ENCODE measurements at places on chromosomes 6 and 20.

DNA sequence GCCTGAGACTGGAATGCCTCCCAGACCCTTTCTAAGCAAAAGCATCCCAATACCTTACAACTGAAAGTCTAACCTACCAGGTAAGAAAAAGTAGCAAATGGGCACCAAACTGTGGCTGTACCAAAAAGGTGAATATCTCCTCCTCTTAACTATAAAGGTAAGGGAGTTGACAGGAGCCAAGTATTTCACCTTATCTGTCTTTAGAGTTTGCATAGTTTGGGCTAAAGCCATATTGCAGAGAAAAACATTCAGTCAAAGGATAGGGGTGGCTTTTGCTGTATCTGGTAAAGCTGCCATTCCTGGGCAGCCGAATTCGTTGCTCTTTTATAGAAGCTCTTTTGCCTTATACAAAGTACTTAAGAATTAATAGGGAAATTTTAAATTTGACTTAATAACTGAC, 38.1 kb downstream of the PHF3 start:
- no peak for DNase-seq

DNA sequence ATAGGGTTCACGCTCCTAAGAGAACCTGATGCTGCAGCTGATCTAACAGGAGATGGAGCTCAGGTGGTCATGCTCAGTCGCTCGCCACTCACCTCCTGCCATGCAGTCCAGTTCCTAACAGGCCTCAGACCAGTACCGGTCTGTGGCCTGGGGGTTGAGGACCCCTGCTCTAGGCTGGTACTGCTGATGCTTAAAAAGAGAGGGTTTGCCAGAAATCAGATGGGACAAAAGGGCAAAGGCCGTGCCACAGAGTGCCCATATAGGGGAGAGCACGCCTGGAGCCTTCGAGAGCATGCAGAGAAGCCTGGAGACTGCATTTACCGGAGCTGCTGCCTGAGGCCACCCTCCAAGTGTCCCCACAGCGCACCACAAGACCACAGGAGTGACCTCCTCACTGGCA, 75.5 kb downstream of the PTPN1 start:
- DNase-seq = no peak

- no peak for DNase-seq
Observed at GRCh38 chr6:160789263-160790027, 87.4 kb downstream of the PLG start.

- DNase-seq = no peak
Observed at GRCh38 chr6:3697609-3698008, 53.9 kb downstream of the PXDC1 start.

DNA sequence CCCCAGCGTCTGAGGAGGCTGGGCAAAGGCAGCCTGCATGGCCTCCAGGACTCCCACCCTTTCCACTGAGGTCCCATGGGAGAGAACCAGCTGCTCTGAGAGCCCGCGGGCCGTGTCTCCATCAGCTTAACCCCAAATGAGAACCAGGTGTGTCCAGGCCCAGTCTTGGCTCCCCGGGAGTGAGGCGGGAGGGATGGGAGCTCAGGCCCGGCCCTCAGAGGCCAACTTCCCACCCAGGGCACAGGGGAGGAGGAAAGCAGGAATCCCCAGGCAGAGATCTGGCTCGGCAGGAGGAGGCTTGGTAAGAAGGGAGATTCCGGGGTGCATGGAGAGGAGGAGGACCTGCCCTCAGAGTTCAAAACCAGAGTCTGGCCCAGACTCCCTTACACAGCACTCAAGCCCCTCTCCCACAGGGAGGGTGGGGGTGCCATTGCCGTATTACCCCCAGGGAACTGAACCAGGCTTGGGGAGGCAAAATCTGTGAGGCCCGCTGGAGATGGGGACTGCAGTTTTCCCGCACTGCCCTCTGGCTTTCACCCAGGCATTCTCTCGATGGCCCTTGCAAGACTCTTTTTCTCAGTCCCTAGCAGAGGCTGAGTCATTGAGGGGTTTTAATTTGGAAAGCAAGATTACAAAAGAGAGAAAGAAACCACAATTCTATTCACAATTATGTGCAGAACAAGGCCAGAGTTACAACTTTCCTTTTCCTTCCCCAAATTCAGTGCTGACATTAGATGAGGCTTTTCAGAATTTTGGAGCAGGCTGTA, 17.1 kb downstream of the FOXF2 start:
- no peak for DNase-seq

- no peak for DNase-seq
Observed at GRCh38 chr20:50744143-50744792, 12.9 kb downstream of the PARD6B start.

DNA sequence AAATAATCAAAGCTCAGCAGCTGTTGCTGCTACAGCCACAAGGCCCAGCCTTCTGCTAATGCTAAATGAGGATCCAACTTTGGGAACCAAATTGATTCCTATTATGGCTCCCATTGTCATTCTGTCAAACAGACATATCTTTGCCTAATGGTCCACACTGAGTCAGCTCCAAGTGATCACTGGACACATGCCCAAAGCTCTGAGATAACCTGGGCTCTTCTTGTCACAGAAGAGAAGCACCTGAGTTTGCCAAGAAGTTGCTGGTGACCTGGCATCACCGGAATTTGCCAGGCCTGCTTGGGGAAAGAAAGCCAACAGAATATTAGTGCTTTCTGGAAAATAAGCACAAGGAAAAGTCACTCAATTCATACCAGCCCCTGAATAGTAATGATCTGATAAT, 5.8 kb downstream of the TNFRSF21 start:
- no peak for DNase-seq

DNA sequence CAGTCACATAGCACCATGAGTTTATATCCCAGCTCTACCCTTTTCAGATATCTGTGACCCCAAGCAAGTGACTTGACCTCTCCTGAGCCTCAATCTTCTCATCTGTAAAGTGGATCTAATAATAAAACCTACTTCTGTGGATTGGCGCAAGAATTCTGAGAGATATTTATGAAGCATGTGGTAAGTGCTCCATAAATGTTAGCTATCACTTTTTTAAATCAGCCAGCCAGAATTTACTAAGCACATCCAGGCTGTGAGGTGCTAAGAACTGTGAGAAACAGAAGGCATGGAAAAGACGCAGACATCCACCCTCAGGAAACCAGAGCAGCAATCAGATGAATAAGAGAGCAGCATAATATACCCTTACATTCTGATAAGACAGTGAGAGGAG, 862 bp downstream of the C20orf96 start:
- no peak for DNase-seq
